ENCODE measurements at places on chromosomes 16 and 17.

GRCh38 chr17:77422104-77422747 is 281.5 kb downstream of the SEC14L1 start:
- no peak for DNase-seq

DNA sequence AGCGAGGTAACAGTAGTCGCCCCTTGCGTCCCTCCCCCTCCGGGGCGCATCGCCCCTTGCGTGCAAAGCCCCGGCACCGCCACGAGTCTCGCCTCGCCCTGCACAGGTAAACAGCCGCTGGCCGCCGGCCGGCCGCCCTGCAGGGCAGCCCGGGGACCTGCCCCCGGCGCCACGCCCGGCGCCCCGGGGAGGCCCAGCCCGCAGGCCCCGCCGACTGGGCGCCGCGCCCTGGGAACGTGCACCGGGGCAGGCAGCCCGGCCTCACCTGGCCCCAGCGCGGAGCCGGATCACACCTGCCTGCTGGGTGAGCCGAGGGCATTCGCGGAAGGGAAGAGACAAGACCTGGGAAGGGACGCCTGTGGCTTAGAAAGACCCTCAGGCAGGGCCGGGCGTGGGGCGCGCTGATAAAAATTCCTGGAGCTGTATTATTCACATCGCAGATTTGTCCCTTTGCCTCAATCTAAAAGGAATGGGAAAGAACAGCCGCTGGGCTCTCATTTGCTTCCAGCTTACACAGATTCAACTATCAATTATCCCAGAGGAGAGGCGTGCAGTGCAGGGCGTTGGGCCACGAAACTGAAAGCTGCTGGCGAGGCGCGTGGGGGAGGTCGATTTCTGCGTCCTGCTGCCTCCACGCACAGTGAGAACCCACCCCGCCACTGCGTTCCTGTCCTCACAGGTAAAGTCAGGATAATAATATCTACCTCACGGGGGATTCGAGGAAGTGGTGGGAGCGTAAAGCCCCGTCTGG is 451.9 kb downstream of the SLC39A11 start:
- DNase-seq = no peak

- DNase-seq = no peak
Observed at GRCh38 chr16:66605979-66606751, 1.7 kb downstream of the CMTM3 start.

- DNase-seq = no peak
Observed at GRCh38 chr16:25114121-25114520, 2.6 kb downstream of the LCMT1 start.

GRCh38 chr17:62791767-62792446 is 16.2 kb downstream of the MARCHF10 start:
- DNase-seq = no peak
